ENCODE measurements at places on chromosomes 2 and 18.

- DNase-seq = peak; percentile 40
Measured at GRCh38 chr2:240972636-240973521, 25.5 kb upstream of the SNED1 start.

DNA sequence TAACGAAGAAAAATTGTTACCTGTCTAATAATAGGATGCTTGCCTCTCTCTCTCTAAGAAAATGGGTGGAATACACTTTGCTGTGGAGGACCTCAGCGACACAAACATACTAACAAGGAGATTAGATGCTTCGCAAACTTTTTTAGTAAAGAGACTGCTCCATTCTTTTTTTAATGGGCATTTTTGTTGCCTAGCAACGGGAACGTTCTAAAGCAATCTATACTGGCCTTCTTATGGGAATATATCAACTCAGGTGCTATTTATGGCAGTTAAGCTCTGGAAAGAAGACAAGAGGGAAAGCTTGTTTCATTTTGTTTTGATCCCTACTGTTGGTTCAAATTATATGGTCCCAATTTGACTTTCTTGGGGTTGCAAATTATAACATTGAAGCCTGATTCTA lies 86.8 kb upstream of the CBLN2 start:
- no peak for DNase-seq

DNA sequence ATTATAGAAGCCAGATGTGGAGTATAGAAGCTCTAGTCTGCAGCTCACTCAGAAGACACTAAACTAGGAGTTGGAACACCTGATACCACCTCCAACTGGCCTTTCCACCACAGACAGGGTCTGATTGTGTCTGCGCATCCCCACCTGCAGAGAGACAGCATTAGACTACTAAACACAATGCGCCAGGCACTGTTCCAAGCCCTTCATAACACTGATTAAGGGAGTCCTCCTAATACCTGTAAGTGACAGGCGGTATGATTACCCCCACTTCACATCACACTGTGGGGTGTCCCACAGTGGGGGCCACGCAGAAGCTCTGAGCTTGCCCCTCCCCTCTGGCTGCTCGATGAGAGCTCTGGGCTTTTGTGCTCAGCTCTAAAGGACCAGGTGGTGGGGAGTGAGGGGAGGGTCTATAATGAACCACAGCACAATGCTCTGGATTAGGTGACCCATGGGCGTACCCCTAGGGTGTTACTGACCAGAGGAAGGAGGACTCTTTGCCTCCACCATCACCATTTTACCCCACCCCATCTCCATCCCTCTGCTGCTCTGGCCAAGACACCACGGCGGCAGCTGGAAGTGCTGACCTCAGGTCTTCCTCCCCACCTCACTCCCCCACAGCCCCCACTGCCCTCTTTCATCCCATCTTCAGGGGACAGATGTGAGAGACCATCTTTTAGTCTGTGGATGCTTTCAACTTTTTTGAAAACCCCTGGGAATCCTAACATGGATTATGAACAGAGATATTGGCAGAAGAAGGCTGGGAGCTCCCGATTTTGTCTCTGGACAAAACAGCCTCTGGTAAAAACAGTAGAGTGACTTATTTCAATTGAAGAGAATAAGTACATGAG lies 145.1 kb downstream of the GFPT1 start:
- DNase-seq = no peak

DNA sequence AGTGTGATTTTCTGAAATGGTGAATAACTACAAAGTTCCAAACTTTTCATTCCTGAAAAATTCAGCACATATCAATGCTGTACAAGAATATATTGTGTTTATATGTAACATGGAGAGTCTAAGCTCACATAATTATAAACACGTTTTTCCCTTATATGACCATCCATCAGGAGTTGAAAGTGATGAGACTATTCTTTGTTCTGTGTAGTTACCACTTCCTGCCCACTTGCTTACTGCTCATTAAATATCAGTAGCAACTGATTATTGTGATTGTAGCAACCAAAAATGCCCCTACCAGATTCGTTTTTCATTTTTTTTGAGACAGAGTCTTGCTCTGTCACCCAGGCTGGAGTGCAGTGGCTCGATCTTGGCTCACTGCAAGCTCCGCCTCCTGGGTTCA lies 30.8 kb downstream of the OTX1 start:
- DNase-seq = no peak

DNA sequence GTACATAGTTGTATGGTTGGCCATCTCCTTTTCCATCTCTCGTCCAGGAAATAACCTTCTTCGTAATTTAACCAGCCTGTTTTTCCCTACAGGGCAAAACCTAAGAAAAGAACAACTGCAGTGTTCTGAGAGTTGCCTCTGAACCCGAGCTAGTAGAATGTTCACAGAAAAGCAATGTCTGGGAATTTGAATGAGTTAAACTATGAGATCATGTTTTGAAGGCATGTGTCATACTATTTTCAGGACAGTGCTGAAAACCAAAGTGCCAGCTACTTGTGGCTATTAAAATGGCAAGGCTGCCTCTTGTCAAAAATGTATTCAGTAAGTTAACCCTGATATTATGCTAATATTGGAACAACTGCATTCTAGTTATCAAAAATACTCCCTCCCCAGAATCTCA lies 482.9 kb upstream of the SPRED2 start:
- no peak for DNase-seq

- no peak for DNase-seq
Measured at GRCh38 chr2:113305146-113305545, 26.4 kb upstream of the PAX8 start.

- no peak for DNase-seq
Measured at GRCh38 chr2:180474716-180475115, 467.6 kb upstream of the CWC22 start.

DNA sequence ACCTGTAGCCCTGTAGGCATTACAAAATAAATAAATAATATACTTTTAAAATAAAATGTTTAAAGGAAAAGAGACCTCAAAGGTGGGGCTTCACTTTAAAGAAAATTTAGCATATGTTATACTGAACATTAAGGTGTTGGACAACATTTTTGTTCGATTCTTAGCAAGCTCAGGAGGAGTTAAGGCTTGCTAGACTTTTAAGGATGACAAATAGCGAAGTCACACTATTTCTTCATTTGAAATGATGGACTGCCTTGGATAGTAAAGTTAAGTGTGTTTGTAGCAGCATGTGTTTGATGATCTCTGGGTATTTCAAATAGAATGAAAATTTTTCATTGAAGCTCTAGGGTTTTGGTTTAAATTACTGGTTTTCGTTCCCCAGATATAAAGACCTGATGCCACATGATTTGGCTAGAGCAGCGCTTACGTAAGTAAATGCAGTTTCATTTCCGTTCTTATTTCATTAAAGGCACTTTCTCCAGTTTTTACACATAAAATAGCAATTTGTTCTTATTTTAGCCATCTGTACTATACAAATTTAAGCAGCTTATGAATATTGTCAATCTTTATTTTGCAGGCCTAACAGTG lies 24.9 kb downstream of the HADHB start:
- DNase-seq = no peak

Data from substantia nigra (tissue), 51 donors.